ENCODE measurements at places on chromosomes 11 and 22.

- no peak for DNase-seq
These were observed 111.2 kb upstream of the CEP126 start for GRCh38 chr11:101803651-101804050.

DNA sequence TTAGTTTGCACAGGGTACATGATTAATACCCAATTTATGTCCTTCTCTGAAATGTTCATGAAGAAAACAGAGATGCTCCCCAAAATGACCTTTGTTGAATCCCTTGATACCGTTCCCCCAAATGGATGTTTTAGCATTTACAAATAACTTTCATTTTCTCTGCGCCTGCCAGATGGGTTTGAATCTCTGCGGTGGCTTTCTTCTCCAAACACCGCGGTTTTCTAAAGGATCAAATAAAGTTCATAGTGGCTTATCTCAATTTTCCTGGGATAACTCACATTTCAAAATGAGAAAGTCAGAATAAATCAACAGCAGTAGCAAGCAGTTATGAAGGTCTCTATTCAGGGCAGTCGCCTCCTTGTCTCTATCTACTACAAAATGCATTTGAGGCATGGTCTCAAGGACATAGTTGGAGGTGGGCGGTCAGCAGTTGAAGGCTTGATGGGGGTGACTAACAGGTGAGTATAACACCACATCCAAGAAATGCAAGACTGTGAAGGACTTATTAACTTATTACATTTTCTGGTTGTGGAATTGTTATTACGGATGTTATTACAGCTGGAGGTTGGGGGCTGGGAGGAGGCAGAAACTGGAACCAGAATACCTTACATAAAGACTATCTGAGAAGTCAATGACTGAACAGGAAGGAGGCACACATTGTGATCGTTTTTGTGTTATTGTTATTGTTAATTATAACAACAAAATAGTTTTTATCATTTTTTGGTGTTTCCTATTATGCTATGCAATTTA lies 1513.3 kb downstream of the FAM181B start:
- no peak for DNase-seq

GRCh38 chr11:13315517-13316432 lies 38.2 kb downstream of the BMAL1 start:
- no peak for DNase-seq

- no peak for DNase-seq
These were observed 19.6 kb downstream of the RTN4RL2 start for GRCh38 chr11:57479911-57480310.

GRCh38 chr11:116478205-116478604 lies 294.6 kb downstream of the BUD13 start:
- DNase-seq, result no peak

GRCh38 chr11:19907839-19908238 lies 195.2 kb downstream of the NAV2 start:
- no peak for DNase-seq

- DNase-seq, result no peak
These were observed 530.5 kb downstream of the KCNA4 start for GRCh38 chr11:29486301-29486700.

DNA sequence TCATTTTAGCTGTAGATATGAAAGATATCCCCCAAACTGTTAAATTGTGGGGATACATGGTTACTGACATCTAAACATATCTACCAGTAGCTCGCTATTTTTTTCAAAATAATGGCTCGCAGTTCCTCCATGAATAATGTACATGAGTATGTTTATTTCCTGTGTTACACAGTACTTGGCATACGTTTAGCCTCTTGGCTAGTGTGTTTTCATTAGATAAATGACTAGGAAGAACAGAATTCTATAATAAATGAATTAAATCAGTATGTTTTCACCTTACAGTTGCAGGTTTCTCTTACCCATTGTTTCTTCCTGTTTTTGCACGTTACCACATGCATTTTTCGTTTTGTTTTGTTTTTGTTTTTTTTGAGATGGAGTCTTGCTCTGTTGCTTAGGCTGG lies 21.8 kb downstream of the RNF169 start:
- no peak for DNase-seq

GRCh38 chr11:68215087-68215445 lies 2.0 kb upstream of the KMT5B start:
- DNase-seq, result no peak

- DNase-seq, result no peak
These were observed 13.6 kb upstream of the MUC2 start for GRCh38 chr11:1060852-1061616.

GRCh38 chr11:82398300-82398815 lies 335.3 kb downstream of the FAM181B start:
- no peak for DNase-seq

Measured in NCI-H187 treated with DMSO at 0.1 percent for 48 hours (cell line).